ENCODE measurements at places on chromosomes 12 and 14. TPM values are rescaled to one million over a fixed set of nuclear protein-coding genes. Genes with fewer than 3 reads are reported as not detected.

Gene OTUB2
- total RNA-seq = 2.4 TPM

Gene PZP
- not detected for total RNA-seq

Gene NRDE2
- total RNA-seq = 13.8 TPM

Gene RNASE3
- not detected for total RNA-seq

Gene RPS6KA5
- total RNA-seq = 3.2 TPM

Gene PRIMA1
- not detected for total RNA-seq

Gene SLC17A8
- not detected for total RNA-seq

Gene KRT74
- total RNA-seq = not detected

Gene CACNA2D4
- 0.87 TPM for total RNA-seq

Gene PROX2
- not detected for total RNA-seq

Measured in uterine smooth muscle cell (primary cell).